ENCODE measurements at places on chromosomes 6 and 20.
A peak's percentile ranks its signal among the peaks of the same experiment; 100 is the strongest.

GRCh38 chr6:39086711-39087110, 28.3 kb downstream of the SAYSD1 start:
- DNase-seq: no peak

- DNase-seq: no peak
Observed at GRCh38 chr6:128694303-128695009, 174.1 kb upstream of the PTPRK start.

DNA sequence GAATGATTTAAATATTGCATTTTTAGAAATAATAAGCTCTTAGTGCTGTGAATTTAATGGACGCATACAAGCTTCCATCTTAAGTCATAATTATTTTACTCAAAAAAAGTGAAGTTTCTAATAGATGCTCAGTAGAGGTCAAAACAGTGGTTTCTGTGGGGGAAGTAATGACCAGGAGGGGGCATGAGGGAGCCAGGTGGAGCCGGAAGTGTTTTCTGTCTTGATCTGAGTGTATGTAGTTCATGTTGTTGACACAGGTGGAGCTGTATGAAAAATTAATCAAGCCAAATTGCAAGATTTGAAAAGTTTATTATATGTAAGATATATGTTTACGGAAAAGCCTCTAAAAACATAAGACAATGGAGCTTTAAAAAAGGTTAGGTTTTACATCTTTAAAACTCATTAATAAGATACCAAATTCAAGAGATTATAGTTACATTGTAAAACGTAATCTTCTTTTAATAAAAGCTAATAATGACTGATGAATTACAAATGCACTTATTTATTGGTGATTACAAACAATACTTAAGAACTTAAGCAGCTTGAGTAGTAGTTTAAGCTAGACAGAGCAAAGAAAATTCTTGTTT, 68.0 kb downstream of the PLAGL1 start:
- DNase-seq: no peak

DNA sequence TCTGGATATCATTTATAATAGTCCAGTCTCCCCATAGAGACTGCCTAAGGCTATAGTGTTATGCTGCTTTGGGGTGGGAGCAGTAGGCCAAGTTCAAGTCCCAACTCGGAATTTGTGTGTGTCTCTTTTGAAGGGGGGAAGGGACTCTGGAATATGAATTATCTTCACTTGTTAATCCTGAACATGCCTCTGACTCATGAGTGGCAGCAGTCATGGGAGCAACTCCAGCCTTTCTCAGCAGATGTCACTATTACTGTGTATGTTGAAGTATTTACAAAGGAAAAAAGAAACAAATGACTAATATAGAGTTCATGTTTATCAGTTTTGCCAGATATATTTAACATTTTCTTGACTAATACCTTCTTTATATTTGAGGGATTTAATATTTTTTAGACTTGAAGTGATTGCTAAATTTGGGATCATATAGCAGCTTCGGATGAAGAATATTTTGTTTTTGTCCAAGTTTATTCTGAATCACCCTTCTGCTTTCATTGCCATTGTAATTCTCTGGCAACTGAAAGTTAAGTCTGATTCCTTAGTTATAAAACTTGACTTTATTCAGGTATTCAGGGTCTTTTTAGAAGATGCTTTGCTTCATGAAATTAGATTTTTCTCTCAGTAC, 23.4 kb downstream of the FAM217A start:
- DNase-seq: no peak

DNA sequence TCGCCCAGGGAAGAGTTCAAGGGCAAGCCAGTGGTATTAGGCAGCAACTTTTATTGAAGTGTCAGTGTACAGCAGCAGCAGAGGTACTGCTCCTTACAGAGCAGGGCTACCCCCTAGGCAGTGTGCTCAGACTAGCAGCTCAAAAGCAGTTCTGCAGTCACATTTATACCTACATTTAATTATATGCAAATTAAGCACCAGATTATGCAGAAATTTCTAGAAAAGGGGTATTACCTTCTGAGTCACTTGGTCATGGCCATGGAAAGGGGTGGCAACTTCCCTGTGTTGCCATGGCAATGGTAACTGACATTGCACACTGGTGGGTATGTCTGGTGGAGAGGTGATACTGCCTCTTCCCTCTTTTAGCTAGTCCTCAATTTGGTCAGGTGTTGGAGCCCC, 2.1 kb upstream of the ZKSCAN4 start:
- no peak for DNase-seq

- DNase-seq: peak; percentile 79
Observed at GRCh38 chr20:40741507-40742106, 52.6 kb upstream of the MAFB start.
